Activated T-cell treated with anti-CD3 and anti-CD28 coated beads, Interleukin-2, amount 50 U/mL, for 1 hour (primary cell): ENCODE measurements at places on chromosomes 13 and 19.

GRCh38 chr19:57075125-57075524, 44.7 kb upstream of the USP29 start:
- no peak for DNase-seq

GRCh38 chr19:55487924-55488687, at the start of gene SSC5D:
TSS of gene SSC5D (plus strand) at chr19:55488436. CDS start at chr19:55488590, 154 bp downstream.
- no peak for DNase-seq

DNA sequence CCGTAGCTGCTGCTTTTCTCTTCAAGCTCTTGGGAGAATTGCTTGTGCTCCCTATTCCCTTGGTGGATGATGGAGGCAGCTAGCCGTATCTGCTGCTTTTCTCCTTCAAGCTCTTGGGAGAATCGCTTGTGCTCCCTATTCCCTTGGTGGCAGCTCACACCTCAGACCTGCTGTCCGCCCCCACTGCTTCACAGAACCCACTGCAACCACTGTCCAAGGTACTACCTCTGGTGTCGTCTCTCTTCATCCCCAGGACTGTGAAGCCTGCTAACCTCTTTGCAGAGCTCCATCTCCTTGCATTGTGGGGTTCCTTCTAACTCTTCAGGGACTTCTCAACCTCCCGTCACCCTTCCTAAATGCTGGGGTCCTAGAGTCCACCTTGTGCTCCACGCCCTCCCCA, 4.6 kb upstream of the ERVK3-1 start:
- no peak for DNase-seq

GRCh38 chr13:32530841-32531253, 7.7 kb downstream of the N4BP2L2 start:
- DNase-seq: no peak

DNA sequence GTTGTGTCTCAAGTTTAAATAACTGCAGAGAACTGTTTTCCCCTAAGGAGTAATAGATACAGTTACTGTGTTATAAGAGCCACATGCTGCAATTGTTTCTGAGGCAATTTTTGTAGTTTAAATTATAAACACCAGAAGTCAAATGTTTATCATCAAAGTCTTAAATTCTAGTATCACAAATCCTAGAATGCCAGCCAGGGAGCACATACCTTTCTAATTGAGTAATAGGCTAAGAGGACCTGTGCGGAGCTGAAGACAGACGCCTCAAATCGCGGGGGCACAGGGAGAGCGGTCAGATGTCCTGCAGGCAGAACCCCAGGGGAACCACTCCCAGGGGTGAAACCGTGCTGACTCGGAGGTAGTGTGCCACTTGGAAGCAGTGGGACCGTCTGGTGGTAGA, 65.2 kb upstream of the TNFRSF19 start:
- DNase-seq: no peak

GRCh38 chr19:43775299-43775890, 5.4 kb downstream of the KCNN4 start:
- no peak for DNase-seq

DNA sequence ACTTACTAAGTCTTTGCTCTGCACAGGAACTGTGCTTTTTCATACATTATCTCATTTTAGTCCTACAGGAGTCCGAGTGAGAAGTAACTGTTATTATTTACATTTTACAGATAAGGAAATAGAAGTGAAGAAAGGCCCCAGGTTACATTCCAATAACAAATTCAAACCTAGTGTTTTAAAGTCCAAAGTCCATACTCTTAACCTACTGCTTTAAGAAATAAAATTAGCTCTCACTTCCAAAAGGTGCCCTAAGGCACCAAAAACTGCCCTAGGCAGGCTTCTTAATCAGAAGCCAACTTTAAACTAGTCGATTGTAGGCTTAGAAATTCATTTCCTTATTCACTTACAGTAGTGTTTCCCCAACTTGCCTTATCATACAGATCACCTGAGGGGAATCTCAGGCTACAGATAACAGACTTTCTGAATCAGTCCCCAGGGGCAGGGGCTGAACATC, 555.9 kb downstream of the DIAPH3 start:
- no peak for DNase-seq

DNA sequence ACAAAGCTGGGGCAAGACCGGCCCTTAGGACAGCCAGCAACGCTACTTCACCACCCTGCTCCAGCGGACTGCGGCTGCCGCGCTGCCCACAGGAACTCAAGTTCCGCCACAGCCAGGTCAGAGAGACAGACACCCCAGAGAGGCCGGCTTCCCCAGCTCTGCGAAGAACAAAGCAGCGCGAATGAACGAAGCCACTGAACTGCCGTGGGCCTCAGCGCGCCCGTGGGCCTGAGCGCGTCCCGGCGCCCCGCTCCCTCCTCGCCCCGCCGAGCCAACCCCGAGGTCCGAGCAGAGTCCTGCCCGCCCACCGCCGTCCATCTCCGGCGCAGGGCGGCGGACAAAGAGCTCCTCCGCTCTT, 158.4 kb downstream of the RNF17 start:
- no peak for DNase-seq

- DNase-seq: no peak
These were observed 6.2 kb downstream of the TINCR start for GRCh38 chr19:5561559-5561958.

DNA sequence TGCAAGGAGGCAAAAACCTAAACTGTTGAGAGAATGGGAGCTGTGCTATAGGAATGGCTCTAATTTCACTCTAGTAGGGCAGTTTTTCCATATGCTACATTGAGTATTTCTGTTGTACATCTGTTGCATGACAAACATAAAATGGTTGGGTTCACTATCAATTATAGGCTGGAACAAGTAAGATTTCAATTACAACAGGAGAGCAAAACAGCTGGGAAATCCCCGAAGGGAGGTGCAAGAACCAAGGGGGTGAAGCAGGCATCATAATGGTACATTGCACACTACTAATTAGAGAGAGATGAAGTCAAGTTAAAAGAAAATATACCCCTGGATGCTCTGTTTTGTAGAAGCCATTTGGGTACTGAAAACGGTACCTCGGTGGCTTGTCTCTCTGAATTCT, 389.5 kb downstream of the PCDH9 start:
- no peak for DNase-seq

DNA sequence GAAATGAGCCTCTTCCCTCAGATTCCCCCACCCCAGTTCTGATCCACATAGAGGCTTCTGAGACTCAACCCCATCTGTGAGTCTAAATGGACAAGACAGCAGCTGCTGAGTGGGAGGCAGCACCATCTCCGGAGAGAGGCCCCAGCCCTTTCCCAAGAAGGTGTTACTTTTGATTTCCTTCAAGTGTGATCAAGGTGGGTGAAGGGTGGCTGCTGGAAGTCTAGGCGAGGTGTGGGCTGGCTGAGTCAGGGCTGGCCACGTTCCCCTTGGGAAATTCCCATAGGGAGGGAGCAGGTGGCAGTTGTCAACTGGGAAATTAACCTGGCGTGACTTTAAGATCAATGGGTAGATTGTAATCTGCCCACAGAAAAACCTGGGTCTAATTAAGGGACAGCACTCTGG, 148.0 kb downstream of the FOXO1 start:
- DNase-seq: no peak

DNA sequence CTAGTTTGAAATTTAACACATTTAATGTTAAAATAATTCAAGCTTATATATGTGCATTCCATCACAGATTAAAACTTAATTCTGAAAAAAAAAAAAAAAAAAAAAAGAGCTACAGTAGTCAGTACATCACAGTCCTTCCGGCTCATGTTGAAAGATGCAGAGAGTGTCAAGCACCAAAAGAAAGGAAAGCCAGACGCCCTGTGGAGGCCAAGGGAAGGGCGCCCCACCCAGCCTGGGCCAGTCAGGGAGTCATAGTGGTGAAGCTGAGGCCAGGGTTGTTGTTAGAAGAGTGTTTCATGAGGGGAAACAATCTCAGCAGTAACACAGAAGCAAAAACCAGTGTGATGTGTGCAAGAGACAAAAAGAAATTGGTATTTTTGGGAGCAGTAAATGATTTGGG, 375.3 kb downstream of the MTUS2 start:
- DNase-seq: no peak

GRCh38 chr19:34350161-34350561, 14.8 kb upstream of the GPI start:
- peak; percentile 56 for DNase-seq

GRCh38 chr19:19873381-19873780, 7.7 kb downstream of the ZNF253 start:
- DNase-seq: no peak

DNA sequence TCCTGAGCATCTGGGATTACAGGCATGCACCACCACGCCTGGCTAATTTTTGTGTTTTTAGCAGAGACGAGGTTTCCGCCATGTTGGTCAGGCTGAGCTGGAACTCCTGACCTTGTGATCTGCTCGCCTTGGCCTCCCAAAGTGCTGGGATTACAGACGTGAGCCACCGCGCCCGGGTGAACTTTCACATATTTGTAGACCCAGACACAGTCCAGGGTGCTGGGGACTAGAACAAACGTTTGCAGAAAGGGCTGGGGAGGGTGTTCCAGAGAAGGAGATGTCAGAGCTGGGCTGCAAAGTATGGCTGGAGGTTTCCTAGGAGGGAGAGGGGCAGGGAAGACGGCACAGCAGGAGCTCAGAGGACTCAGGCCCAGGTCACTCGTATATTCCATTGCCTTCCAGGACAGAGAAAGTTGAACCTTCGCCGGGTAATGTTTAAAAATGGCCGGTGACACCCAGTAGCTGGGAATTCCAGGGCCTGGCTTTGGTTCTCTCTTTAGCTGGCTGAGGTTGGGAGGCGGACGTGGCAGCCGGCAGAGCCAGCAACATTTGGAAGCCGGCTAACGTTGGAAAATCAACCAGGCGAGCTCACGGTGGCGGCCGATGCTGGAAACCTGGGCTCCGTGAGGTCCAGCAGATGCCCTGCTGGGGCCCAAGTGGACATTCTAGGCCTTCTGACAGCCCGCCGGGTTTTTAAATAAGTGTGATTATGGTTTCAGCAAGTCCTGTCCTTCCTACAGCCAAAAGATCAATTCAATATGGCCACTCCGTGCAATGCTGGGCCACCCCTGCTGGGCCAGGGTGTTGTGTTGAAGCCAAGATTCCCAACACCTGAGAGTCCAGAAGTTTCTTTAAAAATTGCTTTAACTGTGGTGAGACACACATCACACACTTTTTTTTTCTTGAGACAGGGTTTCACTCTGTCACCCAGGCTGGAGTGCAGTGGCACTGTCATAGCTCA, 41.5 kb downstream of the NFIC start:
- no peak for DNase-seq

- no peak for DNase-seq
These were observed 27.5 kb downstream of the RAB20 start for GRCh38 chr13:110533771-110534670.
